ENCODE measurements at places on chromosomes 12 and 14. TPM values are rescaled to one million over a fixed set of nuclear protein-coding genes. Genes with fewer than 3 reads are reported as not detected.

DNA sequence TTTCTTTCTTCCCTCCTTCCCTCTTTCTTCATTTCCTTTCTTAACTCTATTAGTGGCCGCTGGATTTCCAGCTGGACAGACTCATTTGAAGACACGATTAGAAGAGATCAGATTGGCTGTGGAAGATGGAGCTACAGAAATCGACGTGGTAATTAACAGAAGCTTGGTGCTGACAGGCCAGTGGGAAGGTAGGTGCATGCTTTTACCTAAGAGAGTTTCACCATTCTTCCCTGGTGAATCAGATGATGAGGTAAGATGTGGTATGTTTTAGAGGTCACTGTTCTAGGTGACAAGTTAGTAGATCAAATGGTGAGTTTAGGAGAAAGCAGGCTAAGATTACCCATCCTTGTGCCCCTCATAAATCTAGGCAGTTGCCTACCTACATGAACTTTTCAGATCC lies 51.6 kb downstream of the DERA start:
- DNase-seq: no peak

DNA sequence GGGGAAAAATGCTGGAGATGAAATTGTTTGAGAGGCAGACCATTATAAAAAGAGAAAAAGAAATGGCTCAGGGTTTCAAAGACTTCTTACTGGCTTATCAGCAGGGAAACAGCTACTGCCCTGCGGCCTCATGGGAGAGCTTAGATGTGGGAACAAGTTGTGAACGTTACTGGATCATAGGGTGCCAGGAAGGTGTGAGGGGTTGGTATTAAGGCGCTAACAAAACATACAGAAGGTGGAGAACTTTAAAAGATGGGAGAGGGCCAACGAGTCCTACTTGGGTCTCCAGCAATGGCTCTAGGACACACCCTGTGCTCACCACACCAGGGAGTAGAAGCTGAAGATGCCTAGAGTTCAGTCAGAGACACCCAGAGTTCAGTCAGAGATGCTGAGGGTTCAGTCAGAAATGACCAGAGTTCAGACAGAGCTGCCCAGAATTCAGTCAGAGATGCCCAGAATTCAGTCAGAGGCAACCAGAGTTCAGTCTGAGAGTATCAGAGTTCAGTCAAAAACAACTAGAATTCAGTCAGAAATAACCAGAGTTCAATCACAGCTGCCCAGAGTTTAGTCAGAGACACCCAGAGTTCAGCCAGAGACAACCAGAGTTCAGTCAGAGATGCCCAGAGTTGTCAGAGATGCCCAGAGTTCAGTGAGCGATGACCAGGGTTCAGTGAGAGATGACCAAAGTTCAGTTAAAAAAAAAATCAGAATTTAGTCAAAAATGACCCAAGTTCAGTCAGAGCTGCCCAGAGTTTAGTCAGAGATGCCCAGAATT lies 1103.6 kb downstream of the BCL11B start:
- no peak for DNase-seq

GRCh38 chr12:121986489-121987245 lies 35.0 kb upstream of the BCL7A start:
- DNase-seq: no peak

DNA sequence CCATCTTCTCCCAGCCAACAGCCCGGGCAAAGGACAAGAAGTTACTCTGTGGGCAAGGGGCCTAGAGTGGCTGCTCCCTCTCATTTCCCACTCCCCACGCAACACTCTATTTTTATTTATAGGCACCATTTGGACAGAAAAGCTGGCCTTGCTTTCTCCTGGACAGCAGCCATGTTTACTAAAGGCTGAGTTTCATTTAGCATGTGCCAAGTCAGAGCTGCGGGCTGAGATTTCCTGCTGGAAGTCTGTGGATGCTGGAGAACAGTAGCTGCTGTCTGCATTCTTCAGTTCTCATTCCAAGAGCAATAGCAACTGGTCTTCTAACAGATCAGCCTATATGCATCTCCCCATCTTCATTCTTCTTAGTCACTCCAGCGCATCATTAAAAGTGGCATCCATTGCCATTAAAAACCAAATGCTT lies 8.3 kb downstream of the COL2A1 start:
- DNase-seq: no peak

GRCh38 chr12:89862511-89863445 lies 154.1 kb upstream of the ATP2B1 start:
- no peak for DNase-seq

PDZRN4 gene
- total RNA-seq: not detected

Measured in HCT116 (cell line).